ENCODE measurements at places on chromosomes 6 and 20.
A peak's percentile ranks its signal among the peaks of the same experiment; 100 is the strongest.

DNA sequence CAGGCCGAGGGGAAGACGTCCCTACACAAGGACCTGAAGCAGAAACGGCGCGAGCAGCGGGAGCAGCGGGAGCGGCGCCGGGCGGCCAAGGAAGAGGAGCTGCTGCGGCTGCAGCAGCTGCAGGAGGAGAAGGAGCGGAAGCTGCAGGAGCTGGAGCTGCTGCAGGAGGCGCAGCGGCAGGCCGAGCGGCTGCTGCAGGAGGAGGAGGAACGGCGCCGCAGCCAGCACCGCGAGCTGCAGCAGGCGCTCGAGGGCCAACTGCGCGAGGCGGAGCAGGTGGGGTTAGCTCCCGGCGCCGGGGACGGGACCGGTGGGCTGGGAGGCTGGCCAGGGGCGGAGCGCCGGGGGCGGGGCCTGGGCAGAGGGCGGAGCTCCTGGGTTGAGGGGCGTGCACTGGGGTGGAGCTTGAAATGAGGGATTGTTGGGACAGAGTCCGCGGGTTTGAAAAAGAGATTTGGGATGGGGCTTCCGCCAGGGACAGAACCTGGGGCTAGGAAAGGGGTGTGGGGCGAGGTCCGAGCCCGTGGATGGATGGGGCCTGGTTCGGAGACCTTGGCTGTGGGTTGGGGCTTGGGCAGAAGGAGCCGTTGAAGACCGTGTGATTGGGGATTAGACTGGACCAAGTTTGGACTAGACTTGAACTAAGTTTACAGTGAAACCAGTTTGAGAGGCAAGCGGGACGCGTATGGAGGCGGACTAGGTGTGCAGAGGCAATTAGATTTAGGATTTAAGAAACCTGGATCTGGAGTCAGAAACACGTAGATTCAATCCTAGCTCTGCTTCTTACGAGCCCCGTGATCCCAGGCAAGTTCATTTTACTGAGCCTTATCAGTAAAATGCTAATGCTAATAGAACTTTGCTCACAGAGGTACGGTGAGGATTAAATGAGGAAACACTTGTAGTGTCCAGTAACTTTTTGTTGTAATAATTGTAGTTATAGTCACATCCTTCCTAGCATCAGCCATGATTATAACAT lies 20.9 kb downstream of the DEF6 start:
- H3K36me3 ChIP-seq = peaks cover 66% of the 10 kb centered on the region
- H3K27ac ChIP-seq = no peak overlapping the region
- H3K27me3 ChIP-seq = no peaks in the 10 kb centered on the region
- H3K4me1 ChIP-seq = peaks cover 15% of the 10 kb centered on the region
- no peak overlapping the region for H3K4me3 ChIP-seq
- DNase-seq = no peak

- no peaks in the 10 kb centered on the region for H3K27me3 ChIP-seq
- peaks cover 24% of the 10 kb centered on the region for H3K36me3 ChIP-seq
- peaks cover 25% of the 10 kb centered on the region for H3K4me1 ChIP-seq
- H3K4me3 ChIP-seq = peak overlapping the region; percentile 94
- H3K27ac ChIP-seq = peak overlapping the region; percentile 97
- DNase-seq = peak; percentile 52
Observed at GRCh38 chr20:45890077-45890984, 677 bp downstream of the NEURL2 start.

DNA sequence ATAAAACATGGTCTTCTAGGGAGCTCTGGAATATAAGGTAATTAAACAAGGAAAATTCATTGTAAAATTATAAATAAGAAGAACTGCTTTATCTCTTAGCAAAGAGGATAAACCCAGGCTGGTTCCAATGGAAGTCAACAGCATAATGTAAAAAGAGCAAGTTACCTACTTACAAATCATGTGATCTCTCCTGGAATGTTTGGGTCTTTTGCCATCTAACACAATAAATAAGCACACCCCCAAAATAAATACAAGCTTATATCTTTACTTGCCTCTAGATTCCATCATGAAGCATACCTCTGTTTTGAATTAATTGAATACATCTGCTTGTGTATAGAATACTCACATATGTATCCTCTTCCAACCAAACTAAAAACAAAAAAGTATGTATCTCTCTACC lies 2.5 kb upstream of the PHACTR1 start:
- no peak overlapping the region for H3K27ac ChIP-seq
- H3K36me3 ChIP-seq = no peaks in the 10 kb centered on the region
- peaks cover 2% of the 10 kb centered on the region for H3K4me1 ChIP-seq
- H3K4me3 ChIP-seq = no peak overlapping the region
- peaks cover 13% of the 10 kb centered on the region for H3K27me3 ChIP-seq

- no peak overlapping the region for H3K4me3 ChIP-seq
- peaks cover 20% of the 10 kb centered on the region for H3K4me1 ChIP-seq
- no peaks in the 10 kb centered on the region for H3K36me3 ChIP-seq
Observed at GRCh38 chr6:53437557-53438202, 88.9 kb upstream of the ELOVL5 start.

- H3K4me1 ChIP-seq = peaks cover 23% of the 10 kb centered on the region
- peak overlapping the region; percentile 4 for H3K4me3 ChIP-seq
- H3K27me3 ChIP-seq = no peaks in the 10 kb centered on the region
- H3K27ac ChIP-seq = no peak overlapping the region
- peaks cover 15% of the 10 kb centered on the region for H3K36me3 ChIP-seq
Observed at GRCh38 chr6:14396392-14396791, 278.8 kb downstream of the CD83 start.

- peaks cover 27% of the 10 kb centered on the region for H3K36me3 ChIP-seq
- no peak overlapping the region for H3K27ac ChIP-seq
- H3K4me1 ChIP-seq = peaks cover 47% of the 10 kb centered on the region
- no peak overlapping the region for H3K4me3 ChIP-seq
- H3K27me3 ChIP-seq = no peaks in the 10 kb centered on the region
Observed at GRCh38 chr20:62148908-62149314, 5.3 kb downstream of the SS18L1 start.

- H3K36me3 ChIP-seq = peaks cover 21% of the 10 kb centered on the region
- no peak overlapping the region for H3K27ac ChIP-seq
- no peak for DNase-seq
- no peak overlapping the region for H3K4me3 ChIP-seq
Observed at GRCh38 chr6:16721977-16722376, 39.3 kb downstream of the ATXN1 start.

DNA sequence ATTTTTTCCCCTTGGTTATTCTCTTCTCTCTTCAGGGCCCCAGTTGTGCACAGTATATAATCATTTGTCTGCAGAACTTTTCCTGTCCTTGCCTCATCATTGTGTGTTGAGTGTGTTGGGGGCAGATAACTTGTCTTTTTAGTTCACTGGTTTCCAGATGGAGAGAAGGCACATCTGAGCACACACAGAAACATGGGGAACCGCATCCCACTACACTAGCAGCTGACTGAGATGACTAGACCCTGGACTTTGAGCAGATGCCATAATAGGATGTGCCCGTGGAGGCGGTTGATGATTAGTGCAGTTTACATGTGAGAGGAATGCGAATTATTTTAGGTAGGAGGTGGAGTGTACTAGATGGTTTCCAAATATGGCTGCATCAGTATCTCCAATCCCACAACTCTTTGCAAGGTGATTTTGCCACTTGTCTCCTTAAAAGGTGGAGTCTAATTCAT lies 26.5 kb upstream of the SH3BGRL2 start:
- no peaks in the 10 kb centered on the region for H3K36me3 ChIP-seq
- no peak overlapping the region for H3K4me3 ChIP-seq
- H3K27ac ChIP-seq = no peak overlapping the region
- H3K4me1 ChIP-seq = no peaks in the 10 kb centered on the region
- H3K27me3 ChIP-seq = peaks cover 11% of the 10 kb centered on the region
- DNase-seq = no peak

GRCh38 chr6:88163616-88164015 lies 2.5 kb downstream of the CNR1 start:
- no peak overlapping the region for H3K4me3 ChIP-seq
- peaks cover 37% of the 10 kb centered on the region for H3K27me3 ChIP-seq
- H3K36me3 ChIP-seq = peaks cover 3% of the 10 kb centered on the region
- DNase-seq = no peak
- H3K4me1 ChIP-seq = peaks cover 21% of the 10 kb centered on the region
- H3K27ac ChIP-seq = no peak overlapping the region

GRCh38 chr6:137867685-137868509 lies 838 bp downstream of the TNFAIP3 start:
- peak overlapping the region; percentile 97 for H3K27ac ChIP-seq
- H3K4me3 ChIP-seq = peak overlapping the region; percentile 83
- H3K4me1 ChIP-seq = peaks cover 30% of the 10 kb centered on the region
- DNase-seq = no peak

DNA sequence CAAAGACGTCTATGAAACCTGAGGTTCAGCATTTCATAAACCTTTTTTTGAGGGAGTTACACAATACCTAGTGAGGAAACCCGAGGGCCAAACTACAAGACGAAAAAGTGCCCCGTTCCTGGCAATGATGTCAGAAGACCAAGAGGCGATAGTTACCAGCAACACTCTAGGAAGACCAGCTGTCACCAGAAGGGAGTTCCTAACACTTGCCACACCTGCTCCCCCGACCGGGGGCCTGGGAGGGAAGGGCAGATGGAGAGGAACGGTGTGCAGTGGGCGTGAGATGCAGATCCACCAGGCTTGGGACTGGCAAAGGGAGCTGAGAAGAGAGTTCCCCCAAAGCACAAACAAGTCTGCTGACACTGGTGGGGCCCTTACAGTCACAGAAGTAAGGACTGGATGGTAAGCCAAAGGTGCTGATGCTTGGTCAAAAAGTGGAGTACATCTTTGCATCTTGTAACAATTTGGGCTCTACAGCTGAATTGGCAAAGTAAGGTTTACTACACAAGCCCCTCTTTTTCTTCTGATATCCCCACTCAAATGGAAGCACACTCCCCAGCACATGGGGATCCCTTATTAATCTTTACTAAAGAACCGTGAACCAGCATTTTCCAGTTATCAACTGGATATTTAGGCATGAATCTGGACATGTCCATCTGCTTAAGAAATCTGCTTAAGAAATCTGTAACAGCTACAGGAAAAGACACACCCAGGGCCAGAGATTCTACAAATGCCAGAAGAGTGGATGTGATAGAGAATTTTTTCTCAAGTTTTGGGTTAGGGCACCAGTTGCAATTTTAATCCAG lies 38.5 kb downstream of the PANK2 start:
- H3K4me3 ChIP-seq = no peak overlapping the region
- peak overlapping the region; percentile 85 for H3K27ac ChIP-seq
- peaks cover 51% of the 10 kb centered on the region for H3K4me1 ChIP-seq
- no peak for DNase-seq

- H3K4me3 ChIP-seq = no peak overlapping the region
- no peaks in the 10 kb centered on the region for H3K36me3 ChIP-seq
- peaks cover 15% of the 10 kb centered on the region for H3K27me3 ChIP-seq
- H3K4me1 ChIP-seq = no peaks in the 10 kb centered on the region
Observed at GRCh38 chr20:13862245-13862644, 77.4 kb downstream of the NDUFAF5 start.

DNA sequence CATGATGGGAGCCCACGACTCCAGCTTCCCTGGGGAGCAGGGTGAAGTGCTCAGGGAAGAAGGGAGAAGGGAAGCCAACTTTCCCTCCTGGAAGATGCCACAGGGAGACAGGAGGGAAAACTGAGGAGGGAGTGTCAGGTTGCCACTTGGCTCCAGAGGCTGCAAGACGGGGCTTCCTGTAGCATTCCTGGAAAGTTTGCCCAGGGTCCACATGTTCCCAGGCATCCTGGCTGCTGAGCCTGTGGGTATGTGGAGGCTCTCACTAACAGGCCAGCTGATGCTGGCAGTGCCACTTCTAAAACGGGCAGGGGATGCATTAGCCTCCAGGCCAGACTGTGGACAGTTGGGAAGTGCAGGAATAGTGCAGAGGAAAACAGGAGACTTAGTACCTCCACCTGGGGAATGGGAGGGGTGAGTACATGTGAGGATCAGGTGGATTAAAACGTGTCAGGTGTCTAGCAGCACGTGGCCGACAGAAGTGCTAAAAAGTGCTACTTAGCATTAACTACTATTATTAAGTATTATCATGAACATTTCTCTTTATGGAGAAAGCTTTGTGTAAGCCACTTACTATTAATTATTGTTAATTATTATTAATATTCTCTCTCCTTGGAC lies 33.2 kb downstream of the BANF2 start:
- DNase-seq = no peak
- H3K27ac ChIP-seq = no peak overlapping the region
- H3K4me1 ChIP-seq = no peaks in the 10 kb centered on the region
- peaks cover 10% of the 10 kb centered on the region for H3K27me3 ChIP-seq

- peaks cover 9% of the 10 kb centered on the region for H3K27me3 ChIP-seq
- no peaks in the 10 kb centered on the region for H3K36me3 ChIP-seq
- H3K27ac ChIP-seq = no peak overlapping the region
Observed at GRCh38 chr20:62461157-62461556, 14.6 kb downstream of the GATA5 start.

GRCh38 chr6:35044761-35045421 lies 96.2 kb downstream of the TCP11 start:
- no peak for DNase-seq
- peaks cover 13% of the 10 kb centered on the region for H3K36me3 ChIP-seq
- H3K4me3 ChIP-seq = no peak overlapping the region

GRCh38 chr6:109242925-109243324 lies 139.3 kb downstream of the CD164 start:
- no peaks in the 10 kb centered on the region for H3K4me1 ChIP-seq
- no peak for DNase-seq
- no peaks in the 10 kb centered on the region for H3K36me3 ChIP-seq
- no peaks in the 10 kb centered on the region for H3K27me3 ChIP-seq

GRCh38 chr6:165991341-165991740 lies 176.3 kb downstream of the TBXT start:
- H3K4me3 ChIP-seq = no peak overlapping the region
- H3K27me3 ChIP-seq = peaks cover 47% of the 10 kb centered on the region

DNA sequence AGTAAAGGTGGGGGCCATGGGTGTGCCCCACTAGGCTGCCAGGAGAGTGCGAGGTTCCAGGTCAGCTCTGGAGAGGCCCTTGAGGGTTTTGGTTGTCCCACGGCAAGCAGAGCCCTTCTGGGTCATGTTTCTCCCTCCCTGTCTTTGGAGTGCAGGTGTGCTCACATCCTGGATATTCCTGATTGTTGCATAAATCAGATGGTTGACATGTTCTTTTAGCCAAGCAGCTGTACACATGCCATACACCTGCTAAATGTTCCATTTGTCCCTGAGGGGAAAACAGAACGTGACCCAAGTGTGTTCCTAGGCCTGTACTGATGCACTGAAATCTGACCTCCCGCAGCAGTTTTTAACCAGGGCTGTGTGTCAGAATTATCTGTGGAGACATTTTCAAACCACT lies 77.5 kb upstream of the BEND3 start:
- no peaks in the 10 kb centered on the region for H3K27me3 ChIP-seq
- H3K36me3 ChIP-seq = peaks cover 23% of the 10 kb centered on the region
- H3K4me1 ChIP-seq = no peaks in the 10 kb centered on the region
- no peak overlapping the region for H3K27ac ChIP-seq
- H3K4me3 ChIP-seq = no peak overlapping the region

DNA sequence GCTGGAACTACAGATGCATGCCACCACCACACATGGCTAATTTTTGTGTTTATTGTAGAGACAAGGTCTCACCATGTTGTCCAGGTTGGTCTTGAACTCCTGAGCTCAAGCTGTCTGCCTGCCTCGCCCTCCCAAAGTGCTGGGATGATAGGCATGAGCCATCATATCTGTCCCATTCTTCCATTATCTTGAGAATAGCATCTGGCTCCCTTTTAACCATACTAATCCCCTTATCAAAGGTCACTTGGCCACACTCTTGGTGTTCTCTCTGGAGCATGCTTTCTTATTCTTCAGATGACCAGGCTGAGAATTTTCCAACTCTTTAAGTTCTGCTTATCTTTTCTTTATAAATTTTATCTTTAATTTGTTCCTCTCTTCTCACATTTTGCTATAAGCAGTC lies 15.9 kb upstream of the TRERF1 start:
- peaks cover 31% of the 10 kb centered on the region for H3K27me3 ChIP-seq
- DNase-seq = no peak
- no peaks in the 10 kb centered on the region for H3K4me1 ChIP-seq
- H3K36me3 ChIP-seq = peaks cover 3% of the 10 kb centered on the region

- H3K36me3 ChIP-seq = peaks cover 8% of the 10 kb centered on the region
- H3K4me3 ChIP-seq = no peak overlapping the region
- H3K27ac ChIP-seq = no peak overlapping the region
- DNase-seq = no peak
- H3K27me3 ChIP-seq = no peaks in the 10 kb centered on the region
Observed at GRCh38 chr6:15344831-15345230, 99.0 kb downstream of the JARID2 start.
